ENCODE measurements at places on chromosomes 12 and 14. TPM values are rescaled to one million over a fixed set of nuclear protein-coding genes. Genes with fewer than 3 reads are reported as not detected.
A peak's percentile ranks its signal among the peaks of the same experiment; 100 is the strongest.

GRCh38 chr14:100547633-100548294 is 39.5 kb downstream of the BEGAIN start:
- peak; percentile 76 for DNase-seq

GRCh38 chr14:75068294-75069120 is 934 bp upstream of the ZC2HC1C start:
- DNase-seq, result peak; percentile 16

Gene SDS
- 0.09 TPM for polyA plus RNA-seq

Gene ETFBKMT
- polyA plus RNA-seq, result 0.30 TPM

Gene OR6C2
- not detected for polyA plus RNA-seq

Gene WNT5B
- 0.33 TPM for polyA plus RNA-seq

DNA sequence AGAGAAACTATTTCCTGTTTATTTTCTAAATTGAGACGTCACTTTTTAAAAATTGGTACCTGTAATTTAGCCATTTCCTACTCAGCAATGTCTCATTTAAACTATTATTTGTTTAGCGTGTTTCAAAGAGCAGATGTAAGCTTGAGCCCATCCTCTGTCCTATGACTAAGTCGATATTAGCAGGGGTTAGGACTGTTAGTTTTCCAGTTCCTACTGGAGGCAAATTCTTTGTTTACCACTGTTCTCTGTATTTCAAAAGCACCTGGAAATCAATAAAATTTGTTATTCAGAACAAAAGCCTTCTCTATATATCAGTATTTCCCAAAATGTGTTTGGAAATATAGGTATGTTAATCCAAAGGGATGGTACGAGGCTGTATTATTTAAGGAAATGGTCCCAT is 42.4 kb downstream of the MDM2 start:
- DNase-seq, result no peak

Gene ALDH2
- polyA plus RNA-seq, result 10.3 TPM

Gene TMPRSS12
- not detected for polyA plus RNA-seq

GRCh38 chr14:88765130-88765529 is 27.6 kb downstream of the EML5 start:
- no peak for DNase-seq
